ENCODE measurements at places on chromosomes 1 and 21. TPM values are rescaled to one million over a fixed set of nuclear protein-coding genes. Genes with fewer than 3 reads are reported as not detected.

- no peak for DNase-seq
Observed at GRCh38 chr1:229199261-229200243, 71.4 kb upstream of the RAB4A start.

DNA sequence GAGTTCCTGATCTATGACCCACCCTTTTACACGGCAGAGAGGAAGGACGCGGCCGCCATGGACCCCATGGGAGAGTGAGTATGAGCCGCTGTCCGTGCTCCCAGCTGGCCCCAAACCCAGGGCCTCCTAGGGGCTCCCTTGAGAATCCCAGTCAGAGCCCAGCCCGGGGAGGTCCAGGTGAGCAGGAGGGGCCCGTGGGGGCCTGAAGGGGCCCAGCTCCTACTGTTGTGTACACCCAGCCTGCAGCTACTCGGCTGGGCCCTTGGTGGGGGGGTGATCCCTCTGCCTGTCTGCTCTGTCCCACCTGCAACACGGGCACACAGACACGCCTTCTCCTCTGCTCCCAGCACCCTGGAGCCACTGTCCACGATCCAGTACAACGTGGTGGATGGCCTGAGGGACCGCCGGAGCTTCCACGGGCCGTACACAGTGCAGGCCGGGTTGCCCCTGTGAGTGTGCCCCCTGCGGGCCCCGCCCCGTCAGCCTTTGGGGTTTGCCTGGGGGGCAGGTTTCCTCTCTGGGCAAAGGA, 28.6 kb upstream of the LRRC3 start:
- peak; percentile 34 for DNase-seq

DNA sequence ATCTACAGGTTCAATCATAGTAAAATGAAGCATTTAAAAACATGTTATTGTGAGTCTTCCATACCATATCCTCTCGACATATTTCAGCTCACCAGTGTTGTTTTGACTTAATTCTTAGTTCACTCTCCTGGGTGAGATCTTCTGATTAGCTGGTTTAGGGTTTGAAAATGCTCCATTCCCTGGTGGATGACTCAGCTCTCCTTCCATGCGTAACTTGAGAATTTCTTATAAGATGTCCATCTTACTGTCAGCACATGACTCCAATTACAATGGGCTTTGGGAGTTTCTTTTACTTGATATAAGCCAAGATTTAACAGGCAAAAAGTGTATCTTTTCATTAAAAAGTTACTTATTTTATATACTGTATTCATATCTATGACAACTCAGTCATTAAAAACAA, 476.5 kb downstream of the BRINP3 start:
- no peak for DNase-seq

GRCh38 chr1:42952303-42953001, 6.2 kb downstream of the SLC2A1 start:
- no peak for DNase-seq

Gene IFI44L
- total RNA-seq = 2.3 TPM

Gene RNU1-2
- 1,293 TPM for total RNA-seq

All from CD8-positive, alpha-beta memory T cell (primary cell).